T-helper 9 cell (primary cell): ENCODE measurements at places on chromosomes 2 and 18.

GRCh38 chr2:136377423-136378382 is 259.8 kb upstream of the CXCR4 start:
- DNase-seq: no peak

GRCh38 chr2:112615051-112615450 is 30.6 kb downstream of the CHCHD5 start:
- DNase-seq: no peak

GRCh38 chr2:47058003-47058931 is 96.8 kb downstream of the STPG4 start:
- DNase-seq: no peak

DNA sequence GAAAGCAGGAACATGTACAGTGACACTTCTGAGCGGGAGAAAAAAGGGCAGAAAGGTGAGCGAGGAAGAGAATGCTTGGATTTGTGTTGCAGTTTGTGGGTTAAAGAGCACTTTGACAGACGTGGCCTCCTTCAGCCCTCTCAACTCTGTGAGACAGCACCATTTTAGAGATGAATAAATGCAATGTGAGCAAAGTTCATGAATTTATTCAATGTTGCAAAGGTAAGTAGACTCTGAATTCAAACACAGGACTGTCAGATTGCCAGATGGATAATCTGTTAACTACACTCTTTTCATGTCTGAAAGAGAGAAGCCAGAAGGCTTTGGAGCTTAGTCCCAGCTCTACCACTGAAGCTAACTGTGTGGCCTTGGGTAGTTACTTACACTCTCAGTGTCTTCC is 47.7 kb downstream of the BOD1L2 start:
- DNase-seq: no peak

GRCh38 chr2:237253046-237253702 is 160.8 kb downstream of the COL6A3 start:
- DNase-seq: no peak
